ENCODE measurements at places on chromosomes 12 and 14. TPM values are rescaled to one million over a fixed set of nuclear protein-coding genes. Genes with fewer than 3 reads are reported as not detected.

The FAIM2 gene
- total RNA-seq = not detected

The KRT74 gene
- total RNA-seq = not detected

The GPRC5D gene
- not detected for total RNA-seq

The IFNG-AS1 gene
- total RNA-seq = not detected

The PTPN6 gene
- 3.2 TPM for total RNA-seq

The LTBP2 gene
- total RNA-seq = 133 TPM
